NCI-H774 (cell line): ENCODE measurements at places on chromosomes 5 and 9.

DNA sequence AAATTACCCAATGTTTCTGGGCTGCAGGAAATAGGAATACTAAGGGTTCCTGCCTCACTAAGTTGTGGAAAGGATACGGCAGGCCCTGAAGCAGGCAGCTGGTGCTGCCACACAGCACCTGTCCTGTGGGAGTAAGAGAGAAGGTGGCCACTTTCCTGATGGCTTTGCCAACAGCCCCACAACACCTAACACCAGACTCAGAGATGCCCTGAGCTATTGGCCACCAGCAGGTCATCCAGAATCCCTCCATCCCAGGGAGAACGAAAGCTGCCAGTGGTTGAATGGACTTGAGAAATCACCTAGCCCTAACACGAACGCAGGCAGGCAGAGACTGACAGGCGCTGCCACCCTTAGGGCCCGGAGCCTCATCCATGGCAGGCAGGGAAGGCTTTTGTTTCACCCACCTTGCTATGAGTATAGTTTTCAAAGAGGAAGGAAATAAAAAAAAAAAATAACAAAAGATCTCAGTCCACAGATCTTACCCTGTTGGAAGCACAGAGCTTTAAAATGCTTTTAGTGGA, 82.2 kb downstream of the DCP2 start:
- DNase-seq: no peak

GRCh38 chr5:136066661-136067271, 38.0 kb downstream of the TGFBI start:
- DNase-seq: no peak

DNA sequence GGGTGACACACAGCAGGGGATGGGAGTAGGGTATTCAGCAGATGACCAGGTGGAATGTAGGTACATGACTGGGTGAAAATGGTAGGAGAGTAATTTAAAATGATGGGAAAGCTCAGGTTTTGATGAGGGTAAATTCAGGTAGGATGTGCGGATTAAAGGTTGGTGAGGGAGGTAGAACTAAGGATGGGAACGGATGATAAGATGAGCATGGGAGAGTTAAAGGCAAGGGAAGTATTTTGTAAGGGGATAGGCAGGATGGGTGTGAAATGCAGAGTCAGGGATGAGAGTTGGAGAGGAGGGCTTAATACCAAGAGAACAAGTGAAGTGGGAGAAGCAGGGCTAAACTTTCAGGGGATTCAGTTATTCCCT, 1.5 kb downstream of the TLN1 start:
- no peak for DNase-seq

DNA sequence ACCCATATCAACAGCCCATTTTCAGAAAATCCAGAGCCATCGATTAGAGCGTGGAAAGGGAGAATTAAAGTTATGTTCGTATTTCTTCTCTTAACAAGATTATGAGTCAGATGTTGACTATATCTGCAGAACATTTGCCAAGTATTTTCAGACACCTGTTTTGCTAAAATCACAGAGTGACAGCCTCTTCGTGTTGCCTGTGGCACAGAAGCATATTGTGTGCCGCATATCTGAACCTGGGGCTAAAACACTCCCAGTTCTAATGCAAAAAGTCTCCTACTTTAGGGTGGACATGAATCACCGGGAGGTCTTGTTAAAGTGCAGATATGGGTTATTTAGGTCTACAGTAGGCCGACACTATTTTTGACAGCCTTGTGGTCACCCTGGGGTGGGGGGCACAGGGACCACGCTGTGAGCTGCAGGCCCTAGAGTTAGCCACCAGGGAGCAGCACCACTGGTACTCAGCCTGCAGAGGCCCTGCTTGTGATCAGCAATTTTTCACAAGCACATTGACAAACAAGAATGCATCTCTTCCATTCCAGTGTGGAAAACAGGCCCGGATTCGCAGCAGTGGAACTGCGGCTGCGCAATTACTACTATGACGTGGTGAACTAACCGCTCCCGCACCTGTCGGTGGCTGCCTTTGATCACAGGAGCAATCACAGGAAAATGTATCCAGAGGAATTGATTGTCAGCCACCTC, 93.5 kb downstream of the SYK start:
- DNase-seq: no peak

DNA sequence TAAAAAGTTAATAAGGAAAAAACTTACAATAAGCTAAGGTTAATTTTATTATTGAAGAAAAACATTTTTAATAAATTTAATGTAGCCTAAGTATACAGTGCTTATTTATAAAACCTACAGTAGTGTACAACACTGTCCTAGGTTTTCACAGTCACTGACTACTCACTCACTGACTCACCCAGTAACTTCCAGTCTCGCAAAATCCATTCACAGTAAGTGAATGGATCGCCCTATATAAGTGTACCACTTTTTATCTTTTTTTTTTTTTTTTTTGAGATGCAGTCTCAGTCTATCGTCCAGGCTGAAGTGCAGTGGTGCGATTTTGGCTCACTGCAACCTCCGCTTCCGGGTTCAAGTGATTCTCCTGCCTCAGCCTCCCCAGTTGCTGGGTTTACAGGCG, 47.7 kb downstream of the FNIP1 start:
- no peak for DNase-seq

DNA sequence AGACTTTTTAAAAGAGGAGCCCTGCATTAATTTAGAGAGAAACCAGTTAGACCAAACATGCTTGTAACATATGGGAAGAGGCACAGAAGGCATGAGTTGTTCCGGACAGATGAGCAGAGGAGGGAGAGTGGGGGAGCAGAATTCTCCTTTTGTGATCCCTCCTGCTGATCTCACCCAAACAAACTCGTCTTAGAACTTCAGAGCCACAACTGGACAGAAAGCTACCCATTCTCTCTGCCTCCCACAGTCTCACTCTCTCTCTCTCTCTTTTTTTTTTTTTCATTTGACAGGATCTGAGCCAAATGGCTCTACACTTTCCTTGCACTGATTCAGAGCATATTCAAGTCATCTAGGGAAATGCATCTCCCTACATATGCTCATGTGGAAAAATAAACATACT, 196.0 kb upstream of the PAPPA start:
- no peak for DNase-seq

- no peak for DNase-seq
Observed at GRCh38 chr9:76680716-76681425, 83.4 kb upstream of the PCA3 start.

DNA sequence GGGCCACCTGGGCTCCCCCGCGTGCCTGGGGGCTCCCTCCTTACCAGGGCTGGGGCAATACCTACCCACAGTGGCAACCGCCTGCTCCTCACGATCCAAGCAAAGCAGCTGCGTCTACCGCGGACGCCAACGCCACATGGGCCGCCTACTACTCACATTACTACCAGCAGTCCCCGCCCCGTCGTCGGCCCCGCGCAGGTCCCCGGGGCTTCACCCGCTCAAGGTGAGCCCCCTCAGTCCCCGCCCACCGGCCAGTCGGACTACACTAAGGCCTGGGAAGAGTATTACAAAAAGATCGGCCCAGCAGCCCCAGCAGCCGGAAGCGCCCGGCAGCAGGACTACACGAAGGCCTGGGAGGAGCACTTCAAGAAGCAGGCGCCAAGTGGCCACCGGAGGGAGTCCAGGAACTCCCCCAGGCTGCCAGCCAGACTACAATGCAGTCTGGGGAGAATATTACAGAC, 106.0 kb upstream of the MTAP start:
- DNase-seq: no peak

DNA sequence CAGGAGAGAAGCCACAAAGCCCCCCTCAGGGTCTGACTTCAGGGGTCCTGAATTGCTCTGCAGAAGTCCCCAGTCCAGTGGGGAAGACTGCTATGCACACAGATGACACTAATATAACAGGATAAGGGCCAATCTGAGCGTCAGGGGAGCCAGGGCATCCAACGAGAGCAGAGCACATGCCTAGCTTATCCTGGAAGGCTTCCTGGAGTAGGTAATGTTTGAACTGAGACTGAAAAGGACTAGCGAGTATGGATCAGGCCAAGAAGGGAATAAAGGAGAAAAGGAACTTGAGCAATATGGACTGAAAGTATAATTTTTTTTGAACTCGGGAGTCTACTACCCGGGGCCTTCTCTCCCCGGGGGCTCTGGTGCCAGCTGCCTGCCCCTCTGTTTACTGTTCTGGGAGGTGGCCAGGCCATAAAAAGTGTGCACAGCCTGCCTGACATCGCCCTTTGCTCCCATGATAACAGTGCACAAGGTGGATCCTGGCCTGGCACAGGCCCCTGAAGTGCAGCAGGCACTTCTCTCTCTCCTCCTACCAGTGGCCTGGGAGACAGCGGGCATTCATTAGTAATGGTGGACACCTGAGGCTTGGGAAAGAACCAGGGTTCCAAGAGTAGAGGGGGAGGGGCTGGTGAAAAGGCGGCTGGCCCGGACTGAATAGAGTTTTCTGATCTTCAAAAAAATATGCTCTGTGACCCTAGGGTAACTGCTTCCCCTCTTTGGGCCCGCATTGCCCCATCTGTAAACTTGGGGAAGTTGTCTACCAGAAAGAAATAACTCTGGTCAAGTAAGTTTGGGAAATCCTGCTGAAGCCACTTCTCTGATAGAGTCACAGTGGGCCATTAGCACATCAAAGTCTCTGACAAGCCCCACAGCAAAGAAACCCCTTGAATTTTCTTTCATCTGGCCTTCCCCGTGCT, 4.6 kb upstream of the SLC6A7 start:
- DNase-seq: no peak

DNA sequence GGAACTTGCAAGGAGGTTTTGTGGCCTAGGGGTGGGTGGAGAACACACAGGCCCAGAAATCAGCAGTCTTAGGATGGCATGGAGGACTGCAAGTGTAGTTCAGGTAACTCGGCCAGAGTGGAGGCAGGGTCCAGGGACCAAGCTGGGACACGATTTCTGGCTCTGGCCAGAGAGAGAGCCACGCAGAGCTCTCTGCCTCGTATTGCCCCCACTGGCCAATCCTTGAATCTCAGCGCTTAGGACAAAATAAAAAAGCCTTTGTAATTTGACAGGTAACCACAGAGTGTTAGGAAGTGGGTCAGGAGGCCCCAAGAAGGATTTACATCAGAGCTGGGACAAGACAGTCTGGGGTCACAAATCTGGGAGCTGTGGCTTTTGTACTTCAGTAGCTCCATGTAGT, 11.7 kb downstream of the MAP3K1 start:
- no peak for DNase-seq

DNA sequence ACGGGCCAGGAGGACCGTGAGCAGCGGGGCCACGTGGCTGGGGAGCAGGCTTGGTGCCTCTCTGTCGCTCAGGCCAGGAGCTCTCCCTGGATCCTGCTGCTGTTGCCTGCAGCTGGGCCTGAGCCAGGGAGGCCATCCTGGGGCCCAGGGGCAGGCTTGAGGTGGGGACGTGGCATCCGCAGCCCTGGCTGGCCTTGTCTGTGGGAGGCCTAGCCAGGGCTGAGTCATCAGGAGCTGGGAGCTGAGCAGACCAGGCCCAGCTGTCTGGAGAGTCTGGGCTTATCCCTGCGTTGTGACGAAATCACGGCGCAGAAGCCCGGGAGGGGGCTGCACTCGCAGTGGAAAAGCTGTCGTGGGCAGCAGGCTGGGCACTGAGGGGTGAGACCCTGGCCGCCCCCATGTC, 138.8 kb upstream of the COL5A1 start:
- DNase-seq: no peak

DNA sequence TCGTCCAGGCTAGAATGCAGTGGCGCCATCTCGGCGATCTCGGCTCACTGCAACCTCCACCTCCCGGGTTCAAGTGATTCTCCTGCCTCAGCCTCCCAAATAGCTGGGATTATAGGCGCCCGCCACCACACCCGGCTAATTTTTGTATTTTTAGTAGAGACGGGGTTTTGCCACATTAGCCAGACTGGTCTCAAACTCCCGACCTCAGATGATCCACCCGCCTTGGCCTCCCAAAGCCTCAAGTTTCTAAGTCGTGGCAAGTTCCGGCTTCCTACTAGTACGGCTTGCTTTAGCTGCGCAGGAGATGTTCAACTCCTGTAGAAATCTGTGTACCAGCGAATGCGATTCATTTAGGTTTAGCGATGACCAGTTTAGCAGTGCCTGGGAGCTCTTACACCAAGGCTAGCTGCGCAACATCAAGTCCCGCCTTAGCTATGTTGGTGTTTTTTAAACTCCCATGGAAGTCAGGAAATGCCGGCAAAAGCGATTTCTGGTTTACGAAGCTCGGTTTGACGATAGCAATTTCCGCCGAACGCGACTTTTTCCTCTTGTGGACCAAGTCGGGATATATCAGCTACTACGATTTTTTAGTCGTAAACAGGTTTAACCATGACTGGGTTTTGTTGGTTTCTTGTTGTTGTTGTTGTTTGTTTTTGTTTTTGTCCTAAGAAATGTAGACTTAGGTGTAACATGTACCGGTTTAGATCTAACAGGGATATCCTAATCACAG, 46.4 kb downstream of the ANXA2R start:
- DNase-seq: no peak

GRCh38 chr5:107512029-107512428, 158.7 kb downstream of the EFNA5 start:
- DNase-seq: no peak

DNA sequence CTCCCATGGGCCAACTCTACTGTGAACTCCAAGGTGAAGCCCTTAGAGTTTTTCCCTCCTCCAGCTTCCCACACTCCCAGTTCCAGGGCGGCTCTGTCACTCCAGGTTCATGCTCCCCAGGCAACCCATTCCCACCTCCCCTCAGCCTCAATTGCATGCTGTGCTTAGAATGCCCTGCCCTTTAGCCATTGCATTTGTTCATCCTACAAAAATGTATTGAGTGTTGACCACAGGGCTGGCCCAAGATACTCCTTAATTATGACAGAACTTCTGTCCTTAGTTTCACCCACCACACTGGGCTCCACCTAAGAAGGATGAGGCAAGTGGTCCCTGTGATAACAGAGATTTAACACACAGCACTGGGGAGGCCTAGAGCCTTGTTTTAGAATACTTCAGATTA, 236.1 kb downstream of the ADAMTSL1 start:
- DNase-seq: no peak

GRCh38 chr9:112719696-112720095, 1.8 kb upstream of the INIP start:
- no peak for DNase-seq

GRCh38 chr5:124980163-124980941, 233.9 kb upstream of the ZNF608 start:
- DNase-seq: peak; percentile 50

- DNase-seq: no peak
Observed at GRCh38 chr5:155101697-155102096, 88.1 kb downstream of the KIF4B start.

- DNase-seq: no peak
Observed at GRCh38 chr5:158124606-158125316, 265.8 kb upstream of the CLINT1 start.

GRCh38 chr5:71873191-71873591, 154.1 kb downstream of the CARTPT start:
- peak; percentile 19 for DNase-seq

GRCh38 chr9:104819033-104819432, 55.1 kb downstream of the NIPSNAP3B start:
- no peak for DNase-seq

GRCh38 chr5:22102823-22103359, 750.3 kb downstream of the CDH12 start:
- no peak for DNase-seq

GRCh38 chr5:81146031-81146430, 87.1 kb upstream of the CKMT2 start:
- peak; percentile 6 for DNase-seq
